ENCODE measurements at places on chromosomes 4 and X.

DNA sequence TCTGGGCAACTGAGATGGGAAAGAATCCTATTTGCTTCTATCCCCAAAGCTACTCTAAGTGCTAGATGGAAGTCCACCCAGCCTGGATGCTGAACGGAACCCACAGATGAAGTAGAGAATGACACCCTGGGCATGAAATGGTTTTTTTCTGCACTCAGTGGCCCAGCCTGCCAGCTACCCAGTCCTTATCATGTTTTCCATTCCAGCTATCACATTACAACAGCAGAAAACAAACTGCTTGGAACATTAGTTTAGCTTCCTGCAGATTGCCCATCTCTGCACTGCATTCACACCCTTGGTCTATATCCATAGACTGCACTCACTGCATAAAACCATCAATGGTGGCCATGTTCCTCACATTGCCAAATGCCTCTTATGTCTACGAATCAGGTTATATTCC lies 79.1 kb downstream of the NYX start:
- no peak for DNase-seq

DNA sequence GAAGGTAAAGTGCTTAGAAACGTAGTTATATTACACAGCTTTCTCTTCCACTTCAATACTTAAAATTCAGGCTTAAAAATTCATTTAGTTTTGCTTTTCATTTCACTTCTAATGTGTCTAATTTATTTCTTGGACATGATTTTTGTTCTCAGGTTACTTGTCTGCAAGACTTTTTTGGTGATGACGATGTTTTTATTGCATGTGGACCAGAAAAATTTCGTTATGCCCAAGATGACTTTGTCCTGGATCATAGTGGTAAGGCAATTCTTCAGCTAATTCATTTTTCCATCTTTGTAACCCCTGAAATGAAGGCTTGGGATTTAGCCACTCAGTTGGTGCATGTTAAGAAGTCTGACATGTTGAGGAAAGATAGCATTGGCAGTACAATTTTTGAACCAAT lies 114.7 kb downstream of the DCLK2 start:
- no peak for DNase-seq

GRCh38 chr4:138910195-138910913 lies 105.2 kb upstream of the NOCT start:
- DNase-seq = peak; percentile 25

- no peak for DNase-seq
Measured at GRCh38 chr4:159149666-159150065, 46.8 kb downstream of the RAPGEF2 start.

DNA sequence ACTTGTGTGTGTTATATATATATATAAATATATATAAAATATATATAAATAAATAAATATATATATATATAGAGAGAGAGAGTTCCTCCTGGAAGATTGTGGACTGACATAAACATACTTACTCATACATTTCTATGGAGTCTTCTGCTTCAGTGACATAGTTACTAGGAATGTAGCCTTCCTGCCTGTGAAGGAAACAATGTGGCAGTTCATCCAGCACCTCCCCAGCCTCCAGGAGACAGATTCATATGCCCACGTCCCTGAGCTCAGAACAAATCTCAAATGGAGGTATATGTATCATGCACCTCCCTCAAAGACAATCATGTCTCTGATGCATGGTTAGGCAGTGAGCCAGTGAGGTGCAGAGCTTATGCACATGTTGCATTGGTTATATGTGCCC lies 11.4 kb upstream of the TIMM8A start:
- DNase-seq = no peak

Measured in NCI-H2107 (cell line).